ENCODE measurements at places on chromosomes 3 and 15.

- no peak for DNase-seq
These were observed 19.0 kb upstream of the C3orf49 start for GRCh38 chr3:63800097-63800496.

GRCh38 chr15:87549296-87549695 is 707.2 kb downstream of the NTRK3 start:
- DNase-seq = no peak

GRCh38 chr15:41966414-41966812 is 5.9 kb downstream of the EHD4 start:
- no peak for DNase-seq

- DNase-seq = no peak
These were observed 1.0 kb upstream of the CD200R1L start for GRCh38 chr3:112847692-112848091.

DNA sequence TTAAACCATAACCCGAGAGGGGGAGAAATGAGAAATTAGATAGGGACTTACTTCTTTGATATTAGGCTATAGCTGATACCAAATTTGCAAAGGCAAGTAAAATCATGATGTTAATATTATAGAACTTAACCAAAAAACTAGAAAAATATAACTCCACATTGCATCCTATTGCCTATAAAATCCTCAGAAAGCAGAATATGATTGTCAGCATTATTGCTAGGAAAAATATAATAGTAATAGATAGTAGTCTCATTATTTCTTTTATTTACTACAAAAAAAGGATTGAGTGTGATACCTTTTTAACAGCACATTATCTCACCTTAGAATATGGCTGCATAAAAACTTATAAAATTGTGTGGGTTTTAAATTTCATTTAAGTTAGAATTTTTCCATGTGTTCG is 206.5 kb upstream of the CDIN1 start:
- no peak for DNase-seq

GRCh38 chr15:80106051-80106450 is 46.6 kb downstream of the ZFAND6 start:
- no peak for DNase-seq

GRCh38 chr15:30926161-30926560 is 22.4 kb downstream of the FAN1 start:
- DNase-seq = no peak

GRCh38 chr3:149462581-149463011 is 11.9 kb upstream of the TM4SF4 start:
- no peak for DNase-seq

- no peak for DNase-seq
These were observed 476.7 kb upstream of the CBLB start for GRCh38 chr3:106345353-106346027.

- DNase-seq = no peak
These were observed 387.6 kb upstream of the CBLB start for GRCh38 chr3:106256249-106256957.

GRCh38 chr15:99931703-99932603 is 198.7 kb upstream of the LYSMD4 start:
- no peak for DNase-seq

- DNase-seq = no peak
These were observed 74.2 kb upstream of the GAP43 start for GRCh38 chr3:115549071-115549470.

Measured in stimulated activated CD8-positive, alpha-beta memory T cell treated with anti-CD3 and anti-CD28 coated beads, Interleukin-12 subunit alpha, Interleukin-12 subunit beta, amount 100 ng/mL, for 4 hours (primary cell).